Chondrocyte (in vitro differentiated cells): ENCODE measurements at places on chromosomes 1 and 21. TPM values are rescaled to one million over a fixed set of nuclear protein-coding genes. Genes with fewer than 3 reads are reported as not detected.

The CD1E gene
- total RNA-seq: not detected in 3 replicates

The PALMD gene
- 6.2 to 16.5 TPM (median 6.9 TPM) in 3 replicates for total RNA-seq

The MCOLN3 gene
- 0.21 TPM in 1 of 3 replicates, not detected in the others for total RNA-seq

The WNT3A gene
- total RNA-seq: not detected in 3 replicates

The DNAJC6 gene
- total RNA-seq: 16.7 to 24.7 TPM (median 18.9 TPM) in 3 replicates

The HSPA13 gene
- total RNA-seq: 64.3 to 86.2 TPM (median 85.0 TPM) in 3 replicates

The NBPF6 gene
- not detected in 3 replicates for total RNA-seq

The VSIG8 gene
- total RNA-seq: not detected in 3 replicates

The RPE65 gene
- total RNA-seq: not detected in 3 replicates

The LAMB3 gene
- 5.5 to 6.5 TPM (median 6.3 TPM) in 3 replicates for total RNA-seq

The GNG4 gene
- total RNA-seq: 0.19 to 0.60 TPM (median 0.38 TPM) in 3 replicates

The LCE3D gene
- not detected in 3 replicates for total RNA-seq

The DNAJC28 gene
- total RNA-seq: 2.4 to 3.5 TPM (median 2.6 TPM) in 3 replicates

The PLA2G2A gene
- not detected in 3 replicates for total RNA-seq

The FAM131C gene
- 0.24 to 0.72 TPM (median 0.70 TPM) in 3 replicates for total RNA-seq

The KIF21B gene
- total RNA-seq: 1.1 to 2.6 TPM (median 2.6 TPM) in 3 replicates

The GJA4 gene
- 0.87 to 11.6 TPM (median 10.7 TPM) in 3 replicates for total RNA-seq

The OR14A16 gene
- total RNA-seq: not detected in 3 replicates

The SLC5A9 gene
- total RNA-seq: not detected in 3 replicates

The TMPRSS15 gene
- 0.97 TPM in 1 of 3 replicates, not detected in the others for total RNA-seq

The FBXO2 gene
- 1.2 to 1.6 TPM (median 1.2 TPM) in 3 replicates for total RNA-seq

The MAP10 gene
- 0.46 to 1.0 TPM (median 0.60 TPM) in 3 replicates for total RNA-seq

The SYCP1 gene
- not detected in 3 replicates for total RNA-seq

The WNT9A gene
- total RNA-seq: 2.5 to 4.2 TPM (median 2.7 TPM) in 3 replicates

The TIAM1 gene
- total RNA-seq: 6.6 to 8.2 TPM (median 7.7 TPM) in 3 replicates

The ANKRD34A gene
- total RNA-seq: 1.2 to 3.1 TPM (median 2.0 TPM) in 3 replicates

The NMNAT2 gene
- 3.0 to 5.5 TPM (median 4.9 TPM) in 3 replicates for total RNA-seq

The GJC2 gene
- total RNA-seq: 1.5 to 2.0 TPM (median 1.8 TPM) in 3 replicates

The WDR3 gene
- total RNA-seq: 17.3 to 23.5 TPM (median 19.7 TPM) in 3 replicates

The PHGDH gene
- 65.8 to 300 TPM (median 274 TPM) in 3 replicates for total RNA-seq

The DIO1 gene
- total RNA-seq: not detected in 3 replicates

The FCRL6 gene
- total RNA-seq: not detected in 3 replicates

The CTXND2 gene
- total RNA-seq: not detected in 3 replicates

The TINAGL1 gene
- total RNA-seq: 4.7 to 154 TPM (median 147 TPM) in 3 replicates

The PROK1 gene
- not detected in 3 replicates for total RNA-seq

The RGS13 gene
- total RNA-seq: not detected in 3 replicates

The SYT14 gene
- 0.19 to 1.0 TPM (median 0.72 TPM) in 3 replicates for total RNA-seq

The SPRR1B gene
- total RNA-seq: not detected in 3 replicates

The AVPR1B gene
- not detected in 3 replicates for total RNA-seq
